ENCODE measurements at places on chromosomes 12 and 14.

- DNase-seq, result peak; percentile 18
Observed at GRCh38 chr14:77565289-77565993, 51.0 kb downstream of the SPTLC2 start.

GRCh38 chr14:61911574-61911973 is 149.4 kb downstream of the SNAPC1 start:
- no peak for DNase-seq

DNA sequence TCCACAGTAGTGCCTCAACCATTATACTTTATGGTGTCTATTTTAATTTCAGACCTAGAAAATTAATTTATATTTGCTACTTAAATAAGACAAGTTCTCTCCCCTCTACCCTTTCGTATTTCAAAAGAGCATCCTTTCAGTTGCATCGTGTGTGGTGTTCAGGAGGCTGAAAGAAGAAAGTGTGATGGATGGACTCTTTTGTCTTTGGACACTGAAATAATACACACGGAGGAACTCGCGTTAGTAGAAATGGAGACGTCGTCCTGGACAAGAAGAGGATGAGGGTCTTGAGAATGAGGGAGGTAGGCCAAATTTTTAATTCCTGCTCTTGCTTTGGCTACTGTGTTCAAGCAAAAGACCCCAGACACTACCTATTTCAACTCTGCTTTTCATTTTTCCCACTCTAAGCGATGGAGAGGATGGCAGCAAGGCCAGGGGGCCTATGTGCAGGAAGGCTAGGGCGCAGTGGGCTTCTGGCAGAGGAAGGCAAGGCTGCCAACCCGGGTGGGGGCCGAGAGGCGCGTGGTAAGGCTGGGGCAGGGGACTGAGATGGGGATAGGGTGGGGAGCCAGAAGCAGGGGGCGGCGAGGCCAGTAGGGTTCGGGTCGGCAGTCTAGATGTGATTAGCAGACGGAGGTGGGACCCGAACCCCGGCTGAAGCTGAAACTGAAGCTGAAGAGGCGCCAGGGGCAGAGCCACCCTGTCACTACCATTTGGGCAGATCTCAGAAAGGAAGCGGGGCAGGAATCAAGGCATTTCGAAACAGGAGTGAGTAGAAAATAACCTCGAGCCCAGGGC is 722 bp downstream of the TMED8 start:
- peak; percentile 58 for DNase-seq

- no peak for DNase-seq
Observed at GRCh38 chr12:110174373-110174996, 50.3 kb downstream of the IFT81 start.

GRCh38 chr12:65685514-65685913 is 138.8 kb upstream of the HMGA2 start:
- no peak for DNase-seq

DNA sequence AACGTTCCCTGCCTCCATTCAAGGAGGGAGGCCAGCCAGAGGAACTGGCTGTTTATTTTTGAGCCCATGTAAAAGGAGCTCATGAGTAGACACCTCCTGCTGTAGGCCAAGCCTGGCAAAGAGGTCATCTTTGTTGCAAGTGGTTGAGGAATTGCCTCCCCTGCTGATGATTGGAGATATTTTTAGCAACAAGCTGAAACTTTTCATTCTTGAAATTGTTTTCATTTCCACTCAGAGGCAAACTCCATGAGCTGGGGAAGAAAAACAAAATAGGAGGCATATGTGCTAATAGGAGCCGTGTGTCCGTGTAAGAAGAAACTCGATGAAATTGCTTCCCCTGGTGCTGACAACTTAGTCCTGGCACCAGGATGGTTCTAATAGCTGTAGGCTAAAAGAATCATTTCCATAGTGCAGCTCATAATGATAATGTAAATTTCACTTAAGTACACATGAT is 440.1 kb upstream of the FAR2 start:
- DNase-seq, result no peak

GRCh38 chr12:50639721-50640120 is 124.2 kb upstream of the ATF1 start:
- no peak for DNase-seq

DNA sequence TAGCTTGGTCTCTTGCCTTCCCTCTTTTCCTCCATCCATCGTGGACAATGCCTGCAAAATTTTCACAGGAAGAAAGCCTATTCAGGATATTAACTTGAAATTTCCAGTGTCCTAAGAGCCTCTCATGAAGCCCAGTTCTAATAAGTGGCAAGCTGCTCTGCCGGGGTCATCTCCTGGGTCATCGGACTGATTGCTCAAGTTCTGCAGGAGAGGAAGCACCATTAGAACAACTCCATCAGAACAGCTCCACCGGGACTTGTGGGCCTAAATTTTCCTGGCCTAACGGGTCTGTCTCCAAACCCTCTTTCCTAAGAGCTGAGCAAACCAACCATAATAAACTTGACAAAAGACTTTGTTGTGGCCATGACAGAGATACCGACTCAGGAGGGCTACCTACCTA is 13.9 kb downstream of the ERG28 start:
- DNase-seq, result no peak

DNA sequence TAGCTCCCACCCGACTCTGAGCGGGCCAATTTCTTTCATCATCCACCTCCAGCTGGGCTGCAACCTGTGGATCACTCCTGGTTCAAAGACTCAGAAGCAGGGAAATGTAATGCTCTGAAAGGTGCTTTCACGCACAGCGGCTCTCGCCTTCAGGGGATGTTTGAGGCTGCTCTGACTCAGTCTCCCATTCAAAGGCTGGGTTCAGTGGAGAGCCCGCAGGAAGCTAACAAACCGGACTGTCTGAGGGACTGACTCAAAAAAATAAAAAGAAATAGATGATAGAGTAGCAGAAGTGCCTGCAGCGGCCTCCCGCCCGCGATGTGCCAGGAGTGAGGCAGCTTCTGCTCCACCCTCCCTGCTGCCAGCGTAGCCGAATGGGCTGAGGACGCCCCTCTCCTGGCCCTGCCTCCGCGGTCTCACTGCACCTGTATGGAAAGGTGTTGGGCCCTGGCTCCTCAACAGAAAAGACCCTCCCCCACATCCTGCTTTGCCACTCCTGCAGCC is 98.0 kb downstream of the GCH1 start:
- no peak for DNase-seq

Measured in activated CD8-positive, alpha-beta T cell treated with anti-CD3 and anti-CD28 coated beads for 36 hours (primary cell).